Mesothelial cell of epicardium (in vitro differentiated cells): ENCODE measurements at places on chromosomes 12 and 14.

- no peak for DNase-seq
Measured at GRCh38 chr12:56338308-56339157, at the start of gene IL23A. IL23A (plus strand) TSS chr12:56338884; CDS start chr12:56339045, 161 bp downstream.

- DNase-seq: no peak
Measured at GRCh38 chr12:121801595-121802484, 2.0 kb upstream of the SETD1B start.

DNA sequence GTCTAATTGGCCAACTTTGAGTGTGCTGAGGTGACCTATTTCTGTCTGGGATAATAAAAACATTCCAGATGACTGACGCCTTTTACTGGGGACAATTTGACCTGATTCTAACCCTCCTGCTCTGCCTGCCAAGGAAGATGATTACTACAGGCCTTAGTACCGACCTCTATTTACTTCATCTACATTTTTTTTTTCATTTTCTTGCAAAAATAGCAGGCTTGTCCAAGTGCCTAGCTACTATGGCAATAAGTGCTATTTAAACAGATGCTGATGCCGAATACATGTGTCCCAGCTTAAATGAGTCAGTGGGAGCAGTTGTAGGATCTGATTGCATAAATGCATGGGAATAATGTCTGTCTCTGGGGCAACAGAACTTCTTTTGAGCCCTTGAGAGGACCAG lies 254.3 kb downstream of the RGS6 start:
- DNase-seq: no peak

GRCh38 chr14:75299059-75299458 lies 20.4 kb downstream of the FOS start:
- no peak for DNase-seq

DNA sequence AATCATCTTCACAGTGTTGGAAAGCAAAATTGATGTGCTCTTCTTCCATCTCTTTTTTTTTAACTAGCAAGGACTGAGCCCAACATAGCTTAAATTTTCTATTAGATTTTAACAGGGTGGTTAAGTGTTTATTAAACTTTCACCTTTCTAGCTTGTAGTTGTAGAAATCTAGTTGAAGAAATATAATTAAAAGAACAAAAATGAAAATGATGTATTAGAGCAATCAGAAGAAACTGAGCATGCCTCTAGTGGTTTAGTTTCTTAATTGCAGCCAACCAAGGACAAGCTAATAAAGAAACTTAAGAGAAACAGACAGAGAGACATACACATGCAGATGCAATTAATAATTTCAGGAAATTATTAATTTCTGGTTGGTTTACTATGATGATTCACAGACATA lies 673.0 kb upstream of the LMO3 start:
- DNase-seq: no peak

- DNase-seq: no peak
Measured at GRCh38 chr12:26426652-26427051, 231.3 kb downstream of the SSPN start.

DNA sequence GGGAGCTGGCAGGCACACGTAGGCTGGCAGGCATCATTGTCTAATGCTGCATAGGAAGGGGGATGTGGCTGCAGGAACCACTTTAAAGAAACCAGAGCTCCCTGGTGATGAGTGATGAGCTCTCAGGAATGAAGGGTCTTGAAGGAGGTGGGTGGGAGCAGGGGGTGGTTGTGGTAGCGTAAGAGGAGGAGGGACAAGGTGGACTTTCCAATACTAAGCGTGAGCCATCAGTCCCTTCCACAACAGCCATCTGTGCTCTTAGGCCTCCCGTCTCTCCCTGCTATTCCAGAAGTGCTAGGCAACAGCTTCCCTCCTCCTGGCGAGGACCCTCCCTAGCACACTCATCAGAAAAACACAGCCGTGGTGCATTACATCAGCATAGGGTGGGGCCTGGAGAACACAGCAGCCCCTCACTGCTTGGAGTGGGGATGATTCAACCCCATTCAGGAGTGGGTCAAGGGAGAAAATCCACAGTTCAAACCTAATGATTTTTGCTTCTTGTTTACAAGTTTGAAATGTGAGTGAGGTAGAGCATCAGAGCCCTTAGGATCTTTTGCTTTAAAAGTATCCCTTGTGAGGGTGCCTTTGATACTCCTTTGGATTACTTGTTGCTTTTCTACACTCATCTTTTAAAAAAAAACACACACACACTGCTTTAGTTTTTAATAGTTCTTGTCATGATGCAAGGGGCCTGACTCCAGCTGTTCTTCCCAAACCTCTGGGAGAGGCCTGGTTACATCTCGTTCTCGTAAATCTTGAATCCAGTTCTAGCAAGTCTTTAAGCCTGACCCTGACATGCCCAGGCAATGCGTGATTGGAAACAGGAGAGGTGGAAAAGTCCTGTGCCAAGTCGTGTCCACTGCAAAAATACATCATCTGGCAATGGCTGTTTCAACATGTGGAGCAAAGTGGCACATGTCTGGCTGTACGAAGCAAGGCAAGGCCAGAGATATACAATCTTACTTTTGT lies 356.4 kb upstream of the DDHD1 start:
- DNase-seq: no peak

DNA sequence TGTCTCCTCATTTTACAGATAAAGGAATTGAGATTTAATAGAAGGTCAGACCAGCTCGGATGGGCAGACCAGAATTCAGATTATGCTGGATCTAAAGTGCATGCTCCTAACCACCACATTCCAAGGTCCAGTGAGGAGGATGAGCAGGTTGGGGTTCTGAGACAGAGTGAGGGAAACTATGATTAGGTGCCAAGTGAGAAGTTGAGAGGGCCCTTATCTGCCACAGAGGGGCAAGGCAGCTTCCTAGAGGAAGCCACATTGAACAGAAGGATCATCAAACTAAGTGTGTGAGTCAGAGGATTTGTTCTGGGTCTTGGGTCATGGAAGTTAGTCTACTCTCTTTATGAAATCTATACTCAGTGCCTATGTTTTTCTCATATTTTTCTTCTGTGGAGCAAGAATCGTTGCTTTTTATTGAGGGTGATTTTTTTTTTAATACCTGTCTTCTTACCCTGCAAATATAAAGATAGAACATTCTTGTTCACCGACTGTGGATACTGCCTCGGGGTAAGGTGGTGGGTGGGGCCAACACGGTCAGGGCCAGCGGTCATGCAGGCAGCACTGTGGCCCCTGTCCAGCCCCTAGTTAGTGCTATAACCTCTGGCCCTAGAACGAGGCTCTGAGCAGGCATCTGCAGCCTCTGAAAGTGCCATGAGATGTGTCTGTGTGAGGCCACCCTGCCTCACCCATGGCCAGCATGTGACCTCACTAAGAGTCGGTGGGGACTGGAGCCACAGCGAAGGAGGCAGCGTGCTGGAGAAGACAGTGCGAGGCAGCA lies 55.6 kb upstream of the PTHLH start:
- no peak for DNase-seq

DNA sequence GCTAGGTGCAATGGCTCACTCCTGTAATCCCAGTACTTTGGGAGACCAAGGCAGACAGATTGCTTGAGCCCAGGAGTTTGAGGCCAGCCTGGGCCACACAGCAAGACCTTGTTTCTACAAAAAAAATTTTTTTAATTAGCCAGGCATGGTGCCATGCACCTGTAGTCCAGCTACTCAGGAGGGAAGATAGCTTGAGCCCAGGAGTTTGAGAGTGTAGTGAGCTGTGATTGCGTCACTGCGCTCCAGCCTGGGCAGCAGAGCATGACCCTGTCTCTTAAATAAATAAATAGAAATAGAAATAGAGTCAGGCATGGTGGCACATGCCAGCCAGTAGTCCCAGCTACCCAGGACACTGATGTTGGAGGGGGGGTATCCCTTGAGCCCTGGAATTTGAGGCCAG lies 36.7 kb upstream of the CLIP1 start:
- DNase-seq: no peak

- no peak for DNase-seq
Measured at GRCh38 chr14:104689881-104690711, 678 bp downstream of the INF2 start.

DNA sequence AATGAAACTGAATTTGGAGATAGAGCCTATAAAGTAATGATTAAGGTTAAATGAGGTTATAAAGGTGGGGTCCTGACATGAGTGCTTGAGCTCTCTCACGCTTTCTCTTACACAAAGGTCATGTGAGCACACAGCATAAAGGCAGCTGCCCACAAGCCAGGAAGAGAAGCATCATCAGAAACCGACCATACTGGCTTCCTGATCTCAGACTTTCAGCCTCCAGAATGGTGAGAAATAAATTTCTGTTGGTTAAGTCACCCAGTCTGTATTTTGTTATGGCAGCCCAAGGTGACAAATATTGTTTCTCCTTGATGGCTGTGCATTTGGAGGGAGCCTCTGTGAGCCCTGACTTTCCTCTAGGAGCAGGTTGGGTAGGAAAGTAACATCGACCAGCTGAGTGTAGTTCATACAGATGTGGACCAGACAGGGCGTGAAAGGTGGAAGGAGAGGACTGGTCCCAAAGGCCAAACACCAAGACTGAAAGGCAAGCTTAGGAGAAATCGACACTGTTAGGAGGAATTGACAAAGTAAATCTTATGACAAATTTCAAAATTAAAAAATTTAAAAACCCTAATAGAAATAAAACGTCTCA lies 97.6 kb upstream of the SLC38A2 start:
- DNase-seq: no peak
